ENCODE measurements at places on chromosomes 6 and 20.

DNA sequence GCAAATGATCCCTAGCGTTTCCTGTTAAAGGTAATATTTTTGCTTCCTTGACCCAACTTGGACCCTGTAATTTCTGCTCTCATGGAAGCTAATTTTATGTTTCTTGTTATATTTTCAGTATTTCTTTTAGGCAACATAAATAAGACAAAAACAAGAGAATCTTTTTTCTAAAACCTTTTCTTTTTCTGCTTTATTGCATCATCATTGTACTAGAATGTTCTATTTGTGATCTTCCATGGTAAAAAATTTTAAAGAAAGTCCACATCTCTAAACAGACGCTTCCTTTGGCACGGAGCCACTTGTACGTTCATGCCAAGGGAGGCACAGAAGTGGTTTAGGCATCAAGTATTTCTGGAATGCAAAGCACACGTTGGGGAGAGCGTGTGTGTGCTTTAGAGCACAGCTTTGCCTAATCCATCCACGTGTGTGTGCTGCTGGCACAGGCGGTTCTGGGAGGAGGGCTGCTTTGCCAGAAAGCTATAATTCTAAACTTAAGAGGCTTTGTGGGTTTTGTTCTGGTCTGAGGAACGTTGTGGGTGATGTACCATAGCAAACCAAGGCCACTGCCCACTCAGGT, 98.3 kb downstream of the SASH1 start:
- DNase-seq, result no peak
- H3K4me3 ChIP-seq, result no peak overlapping the region
- no peaks in the 10 kb centered on the region for H3K36me3 ChIP-seq
- H3K27me3 ChIP-seq, result no peaks in the 10 kb centered on the region

DNA sequence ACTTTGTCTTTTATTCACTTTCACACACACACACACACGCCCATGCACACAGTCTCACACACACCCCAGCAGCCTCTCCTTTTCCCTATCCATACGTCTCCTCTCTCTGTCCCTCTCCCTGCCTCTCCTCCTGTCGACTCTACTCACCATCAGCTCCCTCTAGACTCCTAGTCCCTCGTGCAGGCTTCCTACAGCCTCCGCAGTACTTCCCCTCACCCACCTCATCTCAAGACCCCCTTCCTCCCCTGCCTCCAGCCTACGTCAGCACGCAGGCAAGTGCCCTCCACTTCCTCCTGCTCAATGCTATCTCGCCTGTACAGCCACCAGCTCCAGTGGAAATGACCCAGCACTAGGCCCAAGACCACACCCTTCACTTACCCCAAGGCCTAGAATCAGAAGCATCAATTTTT, 820 bp upstream of the TREML2 start:
- no peak overlapping the region for H3K27ac ChIP-seq
- H3K4me3 ChIP-seq, result no peak overlapping the region
- no peaks in the 10 kb centered on the region for H3K27me3 ChIP-seq

GRCh38 chr6:95091823-95092436, 485.4 kb upstream of the MANEA start:
- DNase-seq, result peak; percentile 45
- no peaks in the 10 kb centered on the region for H3K27me3 ChIP-seq
- H3K36me3 ChIP-seq, result no peaks in the 10 kb centered on the region
- H3K4me3 ChIP-seq, result no peak overlapping the region
- H3K4me1 ChIP-seq, result no peaks in the 10 kb centered on the region

GRCh38 chr6:150813993-150814359, 51.5 kb upstream of the MTHFD1L start:
- no peaks in the 10 kb centered on the region for H3K27me3 ChIP-seq
- peaks cover 28% of the 10 kb centered on the region for H3K36me3 ChIP-seq
- no peak overlapping the region for H3K27ac ChIP-seq
- no peak overlapping the region for H3K4me3 ChIP-seq

GRCh38 chr20:63363981-63364561, 2.9 kb upstream of the CHRNA4 start:
- no peak overlapping the region for H3K4me3 ChIP-seq
- H3K4me1 ChIP-seq, result peaks cover 44% of the 10 kb centered on the region
- no peaks in the 10 kb centered on the region for H3K36me3 ChIP-seq
- no peaks in the 10 kb centered on the region for H3K27me3 ChIP-seq
- DNase-seq, result no peak

DNA sequence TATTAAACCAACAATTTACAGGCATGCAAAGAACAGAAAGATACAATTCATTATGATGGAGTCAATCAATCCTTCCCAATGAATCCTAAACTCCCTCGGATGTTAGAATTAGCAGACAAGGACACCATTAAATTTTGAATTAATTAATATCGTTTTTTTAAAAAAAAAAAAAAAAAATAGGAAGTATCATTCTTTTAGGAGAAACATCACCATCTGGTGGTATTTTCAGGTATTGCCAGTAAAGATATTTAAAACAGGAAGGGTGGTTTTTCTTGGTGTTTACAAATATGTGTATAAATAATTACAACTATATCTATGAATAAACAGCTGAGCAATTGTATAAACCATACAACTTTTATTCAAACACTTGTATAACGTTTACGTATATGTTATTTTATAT, 564.4 kb downstream of the HAO1 start:
- no peak overlapping the region for H3K4me3 ChIP-seq
- H3K27me3 ChIP-seq, result no peaks in the 10 kb centered on the region
- no peak overlapping the region for H3K27ac ChIP-seq
- no peaks in the 10 kb centered on the region for H3K4me1 ChIP-seq
- H3K36me3 ChIP-seq, result no peaks in the 10 kb centered on the region

DNA sequence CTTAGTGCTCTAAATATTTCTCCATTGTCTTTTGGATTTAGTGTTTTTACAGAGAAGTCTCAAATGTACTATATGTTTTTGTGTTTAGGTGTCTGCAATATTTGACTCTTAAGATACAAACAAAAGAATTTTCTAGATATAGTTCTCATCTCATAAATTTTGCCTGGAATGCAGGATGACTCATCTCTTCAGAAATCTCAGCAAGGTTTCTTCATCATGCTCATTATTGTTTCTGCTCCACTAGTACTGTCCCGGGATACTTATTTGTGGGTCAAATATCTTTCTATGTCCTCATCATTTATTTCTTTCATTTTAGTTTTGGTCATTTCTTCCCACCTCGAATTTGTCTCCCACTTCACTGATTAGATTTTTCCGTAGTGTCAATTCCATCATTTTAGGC, 9.5 kb downstream of the AHI1 start:
- peaks cover 90% of the 10 kb centered on the region for H3K36me3 ChIP-seq
- H3K4me3 ChIP-seq, result no peak overlapping the region
- no peak overlapping the region for H3K27ac ChIP-seq
- H3K27me3 ChIP-seq, result no peaks in the 10 kb centered on the region
